ENCODE measurements at places on chromosomes 3 and 15. TPM values are rescaled to one million over a fixed set of nuclear protein-coding genes. Genes with fewer than 3 reads are reported as not detected.

The SMAD6 gene
- 16.6 TPM for total RNA-seq

The KBTBD8 gene
- total RNA-seq: 1.3 TPM

The MYZAP gene
- total RNA-seq: not detected

The SPG11 gene
- total RNA-seq: 126 TPM

The SLC22A14 gene
- 0.15 TPM for total RNA-seq

The TNIK gene
- 22.2 TPM for total RNA-seq

The SCG5 gene
- total RNA-seq: 15.3 TPM

All from smooth muscle cell of trachea (primary cell).